NCI-H1694 (cell line): ENCODE measurements at places on chromosomes 13 and 19.

GRCh38 chr19:7641290-7642276 is 4.7 kb downstream of the STXBP2 start:
- DNase-seq, result no peak

DNA sequence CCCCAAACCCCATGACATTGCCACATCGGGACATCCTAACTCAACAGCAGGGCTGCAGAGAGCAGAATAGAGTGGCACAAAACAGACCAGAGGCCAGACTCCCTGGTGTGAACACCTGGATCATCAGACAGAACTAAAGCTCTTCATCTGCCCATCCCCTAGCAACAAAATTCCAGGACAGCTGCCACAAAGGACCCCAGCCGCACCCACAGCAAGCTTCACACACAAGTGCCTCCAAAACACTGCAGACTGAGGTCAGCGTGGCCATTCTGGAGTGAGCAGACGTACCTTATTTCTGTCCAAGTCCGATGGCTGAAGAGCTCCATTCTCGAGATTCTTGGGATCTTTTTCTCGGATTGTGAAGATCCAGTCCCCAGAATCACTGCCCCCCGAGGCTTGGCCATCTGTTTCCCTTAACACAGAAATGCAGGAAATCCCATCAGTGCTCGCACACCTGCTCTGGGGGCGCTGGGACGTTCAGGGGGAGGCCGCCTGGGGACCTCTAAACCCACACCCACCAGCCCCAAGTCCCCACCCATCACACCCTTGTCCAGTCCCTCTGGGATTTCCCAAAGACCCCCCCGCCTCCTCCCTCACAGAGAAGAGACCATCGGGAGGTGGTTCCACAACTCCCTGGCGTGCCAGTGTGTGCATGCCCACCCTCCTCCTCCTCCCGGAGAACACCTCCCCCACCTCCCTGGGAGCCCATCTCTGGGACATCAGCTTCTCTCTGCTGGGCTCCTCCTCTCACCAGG is 115.2 kb downstream of the STK24 start:
- DNase-seq, result no peak

- no peak for DNase-seq
Measured at GRCh38 chr13:99061411-99061810, 83.5 kb upstream of the DOCK9 start.

GRCh38 chr19:38387550-38388348 is at the start of gene GGN:
GGN (minus strand) TSS chr19:38388034; CDS start chr19:38387261, 773 bp downstream.
- DNase-seq, result peak; percentile 61

- DNase-seq, result no peak
Measured at GRCh38 chr13:30154531-30154930, 152.8 kb downstream of the KATNAL1 start.

DNA sequence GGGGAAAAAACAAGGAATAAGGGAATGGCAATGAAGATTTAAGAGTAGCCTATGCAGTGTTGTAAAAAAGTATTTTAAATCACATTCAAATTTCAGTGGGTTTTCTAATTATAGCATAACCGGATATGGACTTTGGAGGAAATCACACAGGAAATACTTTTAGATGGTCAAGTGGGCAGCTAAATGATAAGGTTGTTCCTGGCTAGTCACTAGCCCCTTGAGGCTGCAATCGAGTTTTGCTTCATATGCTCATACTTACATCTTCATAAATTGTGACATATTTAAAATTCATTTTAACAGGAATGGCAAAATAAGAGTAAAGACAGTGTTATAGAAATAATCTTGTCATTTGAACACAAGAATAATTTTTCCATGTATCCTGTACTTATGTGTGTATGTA is 88.9 kb downstream of the WDFY2 start:
- no peak for DNase-seq

- DNase-seq, result no peak
Measured at GRCh38 chr13:65488606-65489005, 1741.5 kb downstream of the PCDH9 start.

DNA sequence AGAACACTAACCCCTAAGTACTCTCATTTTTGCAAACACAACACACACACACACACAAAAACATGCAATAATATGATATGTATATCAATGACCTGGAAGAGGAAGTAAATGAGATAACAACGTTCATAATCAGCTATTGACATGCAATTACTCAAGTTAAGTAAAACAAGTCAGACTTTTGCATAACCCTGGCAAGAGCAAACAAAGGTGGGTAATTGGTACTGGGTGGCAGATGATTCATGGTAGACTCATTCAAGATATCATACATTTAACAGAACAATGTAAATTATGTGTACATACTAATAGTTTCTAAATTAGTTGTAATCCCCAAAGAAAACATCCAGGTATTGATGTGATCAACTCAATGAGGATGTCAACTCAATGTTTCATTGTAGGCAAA is 508.8 kb downstream of the DACH1 start:
- DNase-seq, result no peak

GRCh38 chr13:75216038-75216437 is 265.9 kb downstream of the TBC1D4 start:
- DNase-seq, result no peak

DNA sequence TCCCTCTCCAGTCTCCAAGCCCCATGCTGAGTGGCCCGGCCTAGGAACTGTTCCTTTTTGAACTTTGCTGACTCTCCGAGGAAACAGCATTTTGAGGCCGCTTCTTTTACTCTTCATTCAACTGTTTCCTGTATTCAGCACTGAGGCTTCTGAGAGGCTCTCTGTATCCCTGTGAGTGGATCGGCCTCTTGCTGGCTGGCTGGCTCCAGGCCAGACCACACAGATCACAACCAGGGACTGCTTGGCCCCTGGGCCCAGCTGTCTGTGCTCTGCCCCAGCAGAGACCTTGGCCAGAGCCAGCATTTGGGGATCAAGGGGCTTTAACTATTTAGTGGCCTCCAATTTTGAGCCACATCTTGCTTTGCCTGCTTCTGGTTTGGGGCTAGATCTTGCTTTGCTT is 75.6 kb upstream of the KL start:
- DNase-seq, result no peak

- DNase-seq, result no peak
Measured at GRCh38 chr13:102128216-102128810, 273.5 kb downstream of the FGF14 start.

DNA sequence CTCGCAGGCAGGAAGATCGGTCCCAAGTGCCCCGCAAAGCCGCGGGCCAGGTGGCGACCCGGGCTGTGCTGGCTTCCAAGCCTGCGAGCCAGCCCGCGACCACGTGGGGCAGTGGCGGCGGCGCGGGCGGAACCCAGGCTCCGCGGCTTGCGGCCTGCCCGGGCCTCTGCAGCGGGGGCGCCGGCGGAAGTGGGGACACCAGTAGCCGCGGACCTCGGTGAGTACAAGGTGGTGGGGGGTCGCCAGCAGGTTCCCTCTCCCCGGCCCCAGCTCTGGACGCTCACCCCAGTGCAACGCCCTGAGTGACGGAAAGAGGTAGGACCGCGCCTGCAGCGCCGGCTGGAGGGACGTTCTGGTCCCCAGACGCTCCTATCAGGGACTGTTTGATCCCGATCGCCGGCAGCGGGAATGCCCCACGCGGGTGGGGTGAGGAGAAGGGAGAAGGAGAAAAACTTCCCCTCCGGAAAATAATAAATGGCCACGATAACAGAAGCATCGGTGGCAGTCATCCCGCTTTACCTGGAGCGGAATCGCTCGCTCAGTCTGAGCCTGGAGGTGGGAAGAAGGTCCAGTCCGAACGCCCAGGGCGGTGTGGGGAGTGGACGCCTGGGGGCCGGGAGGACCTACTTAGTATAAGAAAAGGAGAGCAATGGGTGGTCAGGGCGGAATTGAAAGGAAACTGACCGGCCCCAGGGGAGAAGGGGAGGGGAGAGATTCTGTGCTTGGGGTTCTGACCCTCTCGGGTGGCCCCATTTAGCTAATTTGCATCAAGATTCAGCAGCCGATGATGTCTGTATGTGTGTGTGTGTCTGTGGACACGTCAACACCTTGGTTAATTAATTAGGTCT is at the start of gene GEMIN7:
Gene GEMIN7 (plus strand): TSS at position 198 of the 848 bp plus-strand sequence. CDS start 10,855 bp downstream, outside the sequence.
- DNase-seq, result peak; percentile 13

GRCh38 chr19:19595171-19595701 is 23.3 kb downstream of the PBX4 start:
- DNase-seq, result peak; percentile 23

- no peak for DNase-seq
Measured at GRCh38 chr19:45954156-45954555, 19.5 kb downstream of the NOVA2 start.

DNA sequence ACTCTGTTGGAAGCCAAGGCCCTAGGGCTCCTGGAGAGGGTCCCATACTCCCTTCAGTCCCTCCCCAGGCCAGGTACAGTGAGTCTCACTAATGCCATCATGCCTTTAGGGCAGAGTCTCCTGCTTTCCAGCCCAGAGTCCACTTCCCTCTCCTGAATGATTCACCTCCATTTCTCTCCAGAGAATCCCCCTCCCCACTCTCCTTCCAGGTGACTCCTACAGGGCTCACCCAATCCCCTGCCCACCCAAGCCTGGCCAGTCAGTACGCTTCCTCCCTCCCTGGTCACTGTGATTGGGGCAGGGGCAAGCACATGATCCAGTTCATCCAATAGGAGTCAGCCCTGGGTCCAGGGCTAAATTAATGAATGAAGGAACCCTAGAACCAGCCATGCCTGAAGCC is 35.0 kb upstream of the PNMA8B start:
- DNase-seq, result no peak

- DNase-seq, result no peak
Measured at GRCh38 chr19:6533746-6534418, 3.1 kb downstream of the TNFSF9 start.

- DNase-seq, result peak; percentile 16
Measured at GRCh38 chr13:96200810-96201209, 110.9 kb downstream of the HS6ST3 start.

GRCh38 chr19:48879025-48879637 is 6.9 kb downstream of the PPP1R15A start:
- DNase-seq, result no peak
